Germinal center (tissue), 1 donor: ENCODE measurements at places on chromosomes 11 and 22.

DNA sequence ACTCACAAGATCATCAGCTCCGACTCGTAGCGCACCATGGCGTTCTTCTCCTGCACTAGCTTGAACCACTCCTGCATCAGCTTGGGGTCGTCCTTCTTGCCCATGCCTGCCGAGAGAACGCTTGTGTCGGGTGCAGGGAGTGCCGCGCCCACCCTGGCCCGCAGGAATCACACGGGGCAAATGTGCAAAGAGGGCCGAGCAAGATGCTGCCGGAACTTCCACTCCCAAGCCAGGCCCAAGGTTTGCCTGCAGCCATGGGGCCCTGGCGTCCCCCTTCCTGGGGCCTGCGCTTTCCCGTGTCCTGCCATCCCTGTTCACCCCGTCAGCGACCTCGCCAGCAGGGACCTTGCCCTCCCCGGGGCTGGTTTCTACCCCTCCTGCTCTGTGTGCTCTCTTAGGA lies 16.9 kb upstream of the BID start:
- DNase-seq = no peak

DNA sequence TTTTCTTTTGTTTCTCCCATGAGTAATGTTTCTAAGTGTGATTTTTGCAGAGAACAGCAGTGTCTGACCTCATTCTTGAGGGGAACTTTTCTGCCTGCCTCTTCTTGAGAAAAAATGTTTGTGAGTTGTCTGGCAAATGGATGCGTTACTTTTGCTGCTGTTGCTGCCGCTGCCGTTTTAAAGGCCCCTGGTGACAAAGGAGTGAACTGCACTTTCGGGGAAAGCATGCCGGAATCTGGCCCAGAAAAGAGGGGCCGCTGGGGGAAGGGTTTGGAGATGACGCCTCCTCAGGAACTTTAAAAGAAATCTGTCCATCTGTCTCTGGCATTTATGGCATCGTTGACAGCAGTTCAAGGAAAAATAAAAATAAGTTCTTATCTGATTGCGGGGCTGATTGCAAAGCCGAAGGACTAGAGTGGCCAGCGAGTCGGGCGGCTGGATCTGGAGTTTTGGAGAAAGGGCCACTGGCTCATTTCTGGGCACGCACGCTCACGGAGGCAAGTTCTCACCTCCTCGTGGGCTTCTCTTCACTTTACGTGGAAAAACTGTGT lies 16.5 kb downstream of the ZBTB16 start:
- DNase-seq = peak; percentile 36

GRCh38 chr22:29105468-29105867 lies 32.6 kb downstream of the KREMEN1 start:
- no peak for DNase-seq

DNA sequence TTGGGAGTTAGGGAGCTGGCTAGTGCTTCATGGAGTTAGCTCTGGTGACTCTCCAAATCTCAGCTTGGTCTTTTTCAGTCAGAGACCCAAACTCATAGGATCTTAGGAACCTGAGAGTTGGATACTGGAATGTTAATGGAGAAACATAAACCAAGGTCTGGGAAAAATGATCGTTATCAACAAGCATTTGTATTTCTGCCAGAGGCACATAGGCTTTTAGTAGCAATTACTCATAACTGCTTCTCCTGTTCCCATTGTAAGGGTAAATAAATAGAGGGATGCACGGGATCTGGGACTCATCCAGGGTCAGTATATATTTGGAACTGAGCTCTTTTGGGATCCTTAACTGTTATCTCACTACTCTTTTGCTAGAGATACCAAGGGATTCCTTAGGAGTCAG lies 4.8 kb downstream of the BARX2 start:
- DNase-seq = no peak

DNA sequence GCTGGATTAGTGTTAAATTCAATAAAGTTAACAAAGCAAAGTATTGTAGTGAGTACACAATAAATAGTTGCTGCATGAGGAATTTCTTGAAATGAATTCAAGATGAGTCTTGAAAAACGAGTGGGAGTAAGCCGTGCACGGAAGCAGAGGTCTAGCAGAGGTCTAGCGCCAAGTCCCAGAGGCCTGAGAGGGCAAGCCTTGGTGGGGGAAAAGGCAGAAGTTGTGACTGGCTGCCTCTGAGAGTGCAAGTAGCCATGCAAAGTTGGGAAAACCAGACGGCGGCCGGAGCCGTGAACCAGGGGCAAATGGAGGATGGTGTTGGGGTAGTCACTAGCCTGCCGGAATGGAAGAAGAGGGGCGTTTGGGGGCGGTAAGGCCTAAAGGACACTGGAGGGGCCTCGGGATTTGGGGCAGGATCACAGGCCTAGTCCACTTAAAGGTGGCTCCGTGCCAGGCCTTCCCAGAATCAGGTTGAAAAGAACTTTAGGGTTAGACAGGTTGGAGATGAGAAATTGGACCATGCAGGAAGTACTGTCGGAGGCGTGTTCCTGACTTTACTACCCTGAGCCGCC lies 379 bp upstream of the SLC3A2 start:
- DNase-seq = peak; percentile 64

DNA sequence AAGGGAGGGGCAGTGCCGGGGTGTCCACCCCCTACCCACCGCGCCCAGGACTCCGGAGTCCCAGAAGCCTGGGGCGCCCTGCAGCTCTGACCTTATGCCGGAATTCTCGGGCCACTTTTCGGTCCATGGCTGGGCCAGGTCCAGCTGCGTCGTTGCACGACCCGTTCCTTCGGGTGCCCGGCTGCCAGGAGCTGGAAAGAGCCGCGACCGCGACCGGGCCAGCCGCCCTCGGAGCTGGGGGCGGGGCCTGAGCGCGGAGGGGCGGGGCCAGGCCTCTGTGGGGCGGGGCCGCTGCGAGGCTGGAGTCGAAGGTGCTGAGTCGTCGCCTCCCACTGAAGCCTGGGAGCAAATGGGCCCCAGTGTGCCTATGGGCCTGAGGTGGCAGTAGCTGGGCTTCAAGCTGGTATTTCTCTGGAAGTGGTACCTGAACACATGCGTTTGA lies at the start of gene USH1C:
Gene USH1C (minus strand): TSS at position 236 of the 442 bp plus-strand sequence. CDS start 109 bp downstream, at position 127.
- peak; percentile 22 for DNase-seq

- no peak for DNase-seq
Observed at GRCh38 chr11:20910733-20911132, 241.3 kb downstream of the NELL1 start.

DNA sequence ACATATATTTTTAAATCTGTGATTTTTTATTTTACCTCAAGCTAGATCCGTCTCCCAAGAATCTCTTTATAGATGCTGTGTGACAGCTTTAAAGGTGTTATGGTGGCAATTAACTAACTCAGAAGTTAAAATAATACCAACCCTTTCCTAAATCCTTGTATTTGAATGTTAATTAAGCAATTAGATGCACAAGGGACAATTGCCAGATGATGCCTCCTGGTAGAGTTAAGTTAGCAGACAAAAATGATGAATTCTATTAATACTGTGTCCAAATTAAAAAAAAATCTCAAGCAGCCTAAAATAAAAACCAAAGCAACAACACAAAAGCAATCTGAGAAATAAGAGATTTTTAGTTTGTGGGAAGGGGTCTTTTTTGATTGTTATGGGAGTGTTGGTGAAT lies 78.9 kb downstream of the FANCF start:
- DNase-seq = no peak

- no peak for DNase-seq
Observed at GRCh38 chr11:46338636-46338987, 8.7 kb upstream of the DGKZ start.

GRCh38 chr11:68349461-68350249 lies 37.3 kb downstream of the LRP5 start:
- DNase-seq = no peak

GRCh38 chr11:110432713-110433392 lies 3.1 kb downstream of the FDX1 start:
- DNase-seq = no peak

DNA sequence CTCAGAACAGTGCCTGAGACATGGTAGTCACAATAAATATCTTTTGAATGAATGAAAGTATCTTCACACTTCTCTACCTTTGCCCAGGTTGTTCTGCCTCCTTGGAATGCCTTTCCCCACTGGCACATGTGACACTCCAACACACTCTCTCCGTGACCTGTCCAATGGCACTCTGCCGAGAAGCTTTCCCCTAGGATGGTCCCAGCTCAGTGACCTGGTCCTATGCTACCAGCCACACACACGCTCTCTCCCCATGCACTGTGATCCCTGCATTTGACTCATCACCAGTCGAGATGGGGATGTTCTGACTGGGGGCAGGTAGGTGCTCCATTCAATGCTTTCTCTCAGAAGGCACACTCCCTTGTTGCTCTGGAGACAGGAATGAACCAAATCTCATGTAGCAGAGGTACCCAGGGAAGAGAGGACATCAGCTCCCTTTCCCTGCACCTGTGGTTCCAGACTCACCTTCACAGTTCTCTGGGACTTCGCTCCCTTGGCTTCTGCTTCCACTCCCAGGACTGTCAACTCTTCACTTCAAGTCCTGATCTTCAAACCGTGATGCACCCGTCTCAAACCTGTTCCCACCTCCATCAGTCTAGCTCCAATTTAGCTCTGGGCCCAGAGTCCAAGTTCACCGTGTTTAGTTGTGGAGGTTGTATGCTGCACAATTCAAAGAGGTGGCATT lies 30.7 kb upstream of the LMO1 start:
- DNase-seq = no peak

GRCh38 chr22:17783773-17784480 lies 9.7 kb upstream of the BID start:
- DNase-seq = no peak

GRCh38 chr11:56842814-56843794 lies 94.6 kb upstream of the OR9G4 start:
- no peak for DNase-seq

DNA sequence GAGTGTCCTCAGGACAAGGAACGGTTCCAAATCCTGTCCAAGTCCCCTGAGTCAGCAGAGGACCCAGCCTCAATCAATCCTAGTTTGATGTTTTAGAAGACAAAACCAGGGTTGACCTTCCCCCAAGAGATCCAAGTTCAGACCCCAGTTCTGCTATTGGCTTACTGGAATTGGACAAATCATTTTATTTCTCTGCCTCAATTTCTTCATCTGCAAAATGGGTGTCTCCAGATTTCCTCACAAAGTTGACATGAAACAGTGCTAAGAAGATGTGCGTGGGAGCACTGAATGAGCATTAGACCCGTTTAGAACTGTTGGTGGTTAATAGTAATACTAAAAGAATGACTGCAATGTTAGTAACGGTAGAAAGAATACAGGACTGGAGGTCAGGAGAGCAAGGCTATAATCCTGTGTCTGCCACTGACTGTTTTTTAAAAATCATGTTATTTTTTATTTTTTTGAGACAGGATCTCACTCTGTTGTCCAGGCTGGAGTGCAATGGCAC lies 32.8 kb upstream of the SCUBE1 start:
- DNase-seq = no peak

DNA sequence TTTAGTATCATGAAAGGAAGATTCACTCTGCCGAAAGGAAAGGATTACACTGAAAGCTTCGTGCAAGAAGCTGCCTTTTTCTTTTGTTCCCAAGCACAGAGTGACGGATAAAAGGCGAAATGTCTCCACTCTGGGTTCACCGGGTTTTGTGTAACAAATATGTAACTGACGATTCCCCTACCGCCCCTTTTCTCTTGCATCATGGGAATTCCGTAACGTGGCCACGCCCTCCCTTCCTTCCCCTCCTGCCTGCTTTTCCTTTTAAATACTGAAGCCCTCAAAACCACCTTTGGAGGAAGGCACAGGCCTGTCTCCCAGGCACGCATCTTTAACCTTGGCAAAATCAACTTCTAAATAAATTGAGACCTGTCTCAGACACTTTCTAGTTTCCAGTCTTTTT lies 16.4 kb upstream of the TESMIN start:
- DNase-seq = no peak

DNA sequence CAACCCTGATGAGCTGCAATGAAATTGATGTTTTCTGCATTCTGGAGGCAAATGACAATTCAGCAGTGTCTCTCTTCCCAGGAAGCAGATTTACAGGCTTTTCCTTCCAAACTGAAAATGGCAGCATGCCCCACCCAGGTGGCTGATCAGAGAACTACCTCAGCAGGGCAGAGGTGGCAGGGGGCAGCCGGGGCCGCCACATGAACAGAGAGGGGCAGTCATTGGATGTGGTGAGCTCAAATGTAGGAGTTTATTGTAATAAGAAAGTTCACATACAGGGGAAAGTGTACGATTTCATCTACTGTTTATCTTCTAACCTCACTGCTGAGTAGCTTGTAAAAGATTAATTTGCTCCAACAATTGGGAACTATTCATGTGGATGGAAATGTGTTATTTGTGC lies 15.7 kb upstream of the PARVA start:
- no peak for DNase-seq

- no peak for DNase-seq
Observed at GRCh38 chr11:6586434-6587359, 16.7 kb downstream of the RRP8 start.

- no peak for DNase-seq
Observed at GRCh38 chr22:30591191-30591587, 521 bp downstream of the PES1 start.

GRCh38 chr11:73072935-73073481 lies 69.1 kb downstream of the FCHSD2 start:
- DNase-seq = no peak

DNA sequence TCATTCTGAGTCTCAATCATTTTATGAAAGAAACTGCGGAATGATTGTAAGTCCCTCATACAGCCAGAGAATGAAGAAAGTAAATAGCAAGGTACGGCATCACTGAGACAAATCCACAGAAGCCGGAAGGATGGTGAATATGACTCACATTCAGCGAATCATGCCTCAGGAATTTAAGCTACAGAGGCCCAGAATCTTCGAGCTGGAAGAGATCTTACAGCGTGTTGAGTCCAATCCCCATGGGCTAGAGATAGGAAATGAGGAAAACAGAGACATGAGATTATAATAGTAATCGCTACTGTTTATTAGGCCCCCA lies 173.2 kb downstream of the KIF18A start:
- DNase-seq = no peak

GRCh38 chr11:117511931-117512539 lies 184.4 kb downstream of the CEP164 start:
- no peak for DNase-seq

DNA sequence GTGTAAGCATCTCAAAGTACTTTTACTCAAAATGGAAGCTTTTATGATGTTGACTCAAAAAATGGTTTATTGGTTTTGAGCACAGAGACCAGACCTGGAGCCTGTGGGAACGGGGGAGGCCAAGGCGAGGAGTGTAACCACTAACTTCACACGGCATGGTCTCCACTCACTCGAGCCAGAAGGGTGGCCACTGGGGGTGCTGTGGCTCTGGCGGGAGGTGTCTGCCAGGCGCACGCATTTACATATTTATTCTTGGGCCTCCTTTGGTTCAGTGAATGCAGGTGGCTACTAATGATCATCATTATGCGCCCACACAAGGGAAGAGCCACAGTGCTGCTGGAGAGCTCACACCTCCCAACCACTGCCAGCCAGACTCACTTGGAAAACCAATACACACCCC lies 64.6 kb downstream of the FLRT1 start:
- peak; percentile 91 for DNase-seq

DNA sequence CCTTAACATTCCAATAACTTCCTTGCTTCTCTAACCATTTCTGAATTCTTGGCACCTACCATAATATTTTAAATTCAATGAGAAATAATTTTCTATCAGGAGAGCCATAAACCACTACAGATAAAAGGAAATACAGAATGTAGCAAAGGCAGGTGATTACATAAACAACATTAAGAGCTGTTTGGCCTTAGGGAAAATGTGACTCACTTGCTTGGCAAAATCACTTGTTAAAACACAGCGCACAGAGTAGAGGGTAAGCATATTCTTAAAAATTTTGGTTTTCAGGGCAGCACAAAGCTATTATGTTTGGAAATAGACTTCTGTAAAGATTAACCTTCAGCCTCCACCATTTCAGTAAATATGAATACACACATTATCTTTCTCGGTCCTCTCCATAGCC lies 26.4 kb downstream of the IZUMO1R start:
- DNase-seq = no peak
